ENCODE measurements at places on chromosomes 12 and 14. TPM values are rescaled to one million over a fixed set of nuclear protein-coding genes. Genes with fewer than 3 reads are reported as not detected.

DNA sequence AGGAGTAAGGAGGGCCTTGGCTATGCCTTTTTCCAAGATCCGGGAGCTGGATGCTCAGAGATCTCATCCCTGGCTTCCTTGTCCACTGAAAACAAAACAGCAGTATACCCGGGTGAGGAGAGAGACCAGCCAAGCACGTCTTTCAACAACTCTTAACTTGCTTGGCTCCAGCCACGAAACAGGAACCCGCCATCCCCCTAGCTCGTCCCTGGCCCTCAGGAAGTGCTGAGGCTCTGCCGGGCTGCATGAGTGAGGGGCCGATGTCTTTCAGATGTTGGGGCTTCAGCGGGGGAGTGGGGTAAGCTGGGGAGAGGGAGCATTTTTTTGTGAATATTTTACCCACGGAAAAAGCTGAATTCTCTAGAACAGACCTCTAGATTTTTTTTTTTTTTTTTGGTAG lies 231.1 kb downstream of the CACNA1C start:
- peak overlapping the region; percentile 75 for H3K27ac ChIP-seq
- H3K36me3 ChIP-seq: no peaks in the 10 kb centered on the region
- no peak for DNase-seq
- H3K4me3 ChIP-seq: no peak overlapping the region
- H3K27me3 ChIP-seq: no peaks in the 10 kb centered on the region

Gene ACSM4
- polyA plus RNA-seq: not detected

Gene OAS2
- 3.8 TPM for polyA plus RNA-seq

Gene NFE2
- 0.51 TPM for polyA plus RNA-seq

Gene MYO1A
- polyA plus RNA-seq: 0.19 TPM

- peak overlapping the region; percentile 69 for H3K27ac ChIP-seq
- DNase-seq: peak; percentile 68
- H3K27me3 ChIP-seq: no peaks in the 10 kb centered on the region
These were observed 9.9 kb upstream of the LBHD2 start for GRCh38 chr14:103073876-103074728.

All from heart left ventricle (tissue), 16 donors.